ENCODE measurements at places on chromosomes 1 and 21. TPM values are rescaled to one million over a fixed set of nuclear protein-coding genes. Genes with fewer than 3 reads are reported as not detected.

The CSMD2 gene
- not detected for total RNA-seq

The TDRD10 gene
- not detected for total RNA-seq

The PRKAA2 gene
- 8.6 TPM for total RNA-seq

The CR1 gene
- not detected for total RNA-seq

The ZNF695 gene
- total RNA-seq, result 13.2 TPM

The FYB2 gene
- 1.4 TPM for total RNA-seq

The HEATR1 gene
- total RNA-seq, result 45.8 TPM

The TPM3 gene
- 481 TPM for total RNA-seq

The KCNJ15 gene
- total RNA-seq, result not detected

The HOOK1 gene
- 48.0 TPM for total RNA-seq

The KRTAP21-2 gene
- not detected for total RNA-seq

The DPM3 gene
- 14.8 TPM for total RNA-seq

The SLC44A5 gene
- total RNA-seq, result 8.0 TPM

The PRAMEF5 gene
- not detected for total RNA-seq

The DCST2 gene
- total RNA-seq, result not detected

The SLC1A7 gene
- not detected for total RNA-seq

The ECM1 gene
- total RNA-seq, result 0.42 TPM

All from HepG2 (cell line).